ENCODE measurements at places on chromosomes 12 and 14. TPM values are rescaled to one million over a fixed set of nuclear protein-coding genes. Genes with fewer than 3 reads are reported as not detected.

GRCh38 chr14:68794851-68795596 is 2.2 kb upstream of the ZFP36L1 start:
- H3K36me3 ChIP-seq, result peaks cover 34% of the 10 kb centered on the region
- peak; percentile 39 for DNase-seq
- H3K4me3 ChIP-seq, result peak overlapping the region; percentile 88
- peak overlapping the region; percentile 100 for H3K27ac ChIP-seq
- H3K4me1 ChIP-seq, result peaks cover 32% of the 10 kb centered on the region

The ZNF10 gene
- 6.0 TPM for total RNA-seq

- peaks cover 30% of the 10 kb centered on the region for H3K4me1 ChIP-seq
- no peaks in the 10 kb centered on the region for H3K27me3 ChIP-seq
- H3K36me3 ChIP-seq, result no peaks in the 10 kb centered on the region
- DNase-seq, result peak; percentile 31
Observed at GRCh38 chr14:35365130-35366055, 39.2 kb downstream of the NFKBIA start.

DNA sequence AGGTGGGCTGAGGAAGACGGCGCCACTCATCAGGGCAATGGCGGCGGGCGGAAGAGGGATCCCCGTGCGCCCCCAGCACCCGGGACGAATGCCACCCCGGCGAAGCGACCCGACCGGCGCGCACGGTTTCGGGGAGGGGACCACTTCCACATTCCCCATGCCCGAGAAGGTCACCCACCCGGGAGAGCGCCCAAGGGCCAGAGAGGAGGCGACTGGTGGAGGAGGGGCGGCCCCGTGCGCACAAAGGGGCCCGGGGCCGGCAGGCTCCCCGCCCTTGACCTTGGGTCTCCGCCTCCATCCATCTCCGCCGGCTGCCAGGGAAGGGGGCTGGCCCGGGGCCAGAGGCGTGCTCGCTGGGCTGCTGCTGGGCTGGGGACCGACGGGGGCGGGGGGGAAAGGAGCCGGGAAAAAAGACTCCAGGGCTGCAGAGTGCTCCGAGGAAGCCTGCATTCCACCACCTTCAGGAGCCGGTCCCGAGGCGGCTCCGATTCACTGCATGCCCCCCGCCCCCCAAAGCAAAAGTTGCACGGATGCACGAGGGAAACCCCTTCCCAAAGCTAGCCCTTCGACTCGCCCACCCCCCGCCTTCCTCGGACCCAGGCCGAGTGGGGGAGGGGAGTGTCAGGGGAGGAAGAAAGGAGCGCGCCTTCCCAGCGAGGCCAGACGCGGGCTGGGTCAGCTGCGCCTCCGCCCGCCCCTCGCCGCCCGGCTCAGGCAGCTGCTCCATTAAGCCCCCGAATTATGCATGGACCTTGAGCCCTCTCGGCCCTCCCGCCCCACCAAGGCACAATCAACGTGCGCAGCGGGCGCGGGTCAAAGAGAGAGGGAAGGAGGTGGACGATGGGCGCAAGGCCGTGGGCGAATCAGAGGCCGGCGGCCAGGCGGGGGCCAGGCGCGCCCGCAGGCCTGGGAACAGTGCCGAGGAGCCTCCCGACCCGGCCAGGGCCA is 26.2 kb downstream of the BCL11B start:
- H3K4me3 ChIP-seq, result peak overlapping the region; percentile 78
- peaks cover 86% of the 10 kb centered on the region for H3K4me1 ChIP-seq
- H3K27ac ChIP-seq, result peak overlapping the region; percentile 96

The RASAL1 gene
- total RNA-seq, result 0.40 TPM

- H3K27me3 ChIP-seq, result peaks cover 2% of the 10 kb centered on the region
- no peak overlapping the region for H3K27ac ChIP-seq
- H3K4me3 ChIP-seq, result no peak overlapping the region
- H3K36me3 ChIP-seq, result no peaks in the 10 kb centered on the region
Observed at GRCh38 chr12:5260591-5261086, 171.3 kb upstream of the NTF3 start.

GRCh38 chr12:70691018-70691672 is 53.9 kb upstream of the PTPRB start:
- no peaks in the 10 kb centered on the region for H3K36me3 ChIP-seq
- no peaks in the 10 kb centered on the region for H3K27me3 ChIP-seq
- H3K27ac ChIP-seq, result no peak overlapping the region
- DNase-seq, result no peak
- peaks cover 3% of the 10 kb centered on the region for H3K4me1 ChIP-seq

- no peaks in the 10 kb centered on the region for H3K36me3 ChIP-seq
- H3K27ac ChIP-seq, result no peak overlapping the region
Observed at GRCh38 chr12:104814944-104815343, 143.1 kb downstream of the SLC41A2 start.

GRCh38 chr12:128021561-128021960 is 245.4 kb upstream of the TMEM132C start:
- H3K27me3 ChIP-seq, result no peaks in the 10 kb centered on the region
- DNase-seq, result no peak
- no peak overlapping the region for H3K27ac ChIP-seq
- no peaks in the 10 kb centered on the region for H3K36me3 ChIP-seq
- H3K4me3 ChIP-seq, result no peak overlapping the region

GRCh38 chr14:88621100-88621499 is 58.3 kb downstream of the ZC3H14 start:
- no peak for DNase-seq
- no peak overlapping the region for H3K27ac ChIP-seq
- H3K27me3 ChIP-seq, result no peaks in the 10 kb centered on the region
- H3K36me3 ChIP-seq, result peaks cover 2% of the 10 kb centered on the region
- H3K4me3 ChIP-seq, result no peak overlapping the region

DNA sequence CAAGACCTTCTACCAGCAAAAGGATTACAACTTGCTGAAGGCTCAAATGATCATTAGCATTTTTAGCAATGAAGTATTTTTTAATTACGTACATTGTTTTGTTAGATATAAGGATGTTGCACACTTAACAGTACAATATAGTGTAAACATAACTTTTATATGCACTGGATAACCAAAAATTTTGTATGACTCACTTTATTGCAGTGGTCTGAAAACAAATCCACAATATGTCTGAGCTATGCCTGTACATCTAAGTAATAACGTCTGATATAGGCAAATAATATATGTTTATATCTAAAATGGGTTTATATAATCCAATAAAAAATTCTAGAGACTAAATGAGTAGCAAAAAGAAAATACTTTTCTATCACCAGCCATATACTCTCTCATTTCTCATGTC is 10.6 kb downstream of the ANKS1B start:
- no peaks in the 10 kb centered on the region for H3K36me3 ChIP-seq
- no peak overlapping the region for H3K4me3 ChIP-seq
- no peak for DNase-seq
- H3K27ac ChIP-seq, result no peak overlapping the region
- H3K4me1 ChIP-seq, result no peaks in the 10 kb centered on the region
